HFFc6 (cell line): ENCODE measurements at places on chromosomes 1 and 21. TPM values are rescaled to one million over a fixed set of nuclear protein-coding genes. Genes with fewer than 3 reads are reported as not detected.
A peak's percentile ranks its signal among the peaks of the same experiment; 100 is the strongest.

PLEKHN1 gene
- total RNA-seq: 5.2 to 7.2 TPM (median 7.0 TPM) in 3 replicates

DYNLT5 gene
- 1.2 to 2.4 TPM (median 1.7 TPM) in 3 replicates for total RNA-seq

SLAMF8 gene
- 0.14 to 0.67 TPM (median 0.36 TPM) in 3 replicates for total RNA-seq

MIER1 gene
- total RNA-seq: 27.5 to 31.5 TPM (median 29.1 TPM) in 3 replicates

MAN1C1 gene
- total RNA-seq: not detected in 2 replicates

CRP gene
- total RNA-seq: not detected in 3 replicates

TEKT2 gene
- total RNA-seq: not detected in 3 replicates

KLHDC9 gene
- total RNA-seq: 1.7 to 2.7 TPM (median 1.9 TPM) in 3 replicates

GRCh38 chr1:14508613-14509012 is 89.9 kb upstream of the KAZN start:
- no peaks in the 10 kb centered on the region for H3K4me1 ChIP-seq
- H3K36me3 ChIP-seq: no peaks in the 10 kb centered on the region
- no peak overlapping the region for H3K4me3 ChIP-seq
- no peak overlapping the region for H3K27ac ChIP-seq
- no peaks in the 10 kb centered on the region; the same call in 1 of the 2 replicates for H3K27me3 ChIP-seq

- peak within 1 kb of the TSS; percentile 97 for H3K27ac ChIP-seq
- H3K36me3 ChIP-seq: peaks cover 35% of the 10 kb centered on the region
- DNase-seq: peak; percentile 87
- H3K4me3 ChIP-seq: peak within 1 kb of the TSS; percentile 94
These were observed at the start of gene TRNP1 for GRCh38 chr1:26993237-26994019. Gene TRNP1, plus strand, starts transcription at chr1:26993692. Its CDS starts 95 bp downstream, at chr1:26993787.

DNA sequence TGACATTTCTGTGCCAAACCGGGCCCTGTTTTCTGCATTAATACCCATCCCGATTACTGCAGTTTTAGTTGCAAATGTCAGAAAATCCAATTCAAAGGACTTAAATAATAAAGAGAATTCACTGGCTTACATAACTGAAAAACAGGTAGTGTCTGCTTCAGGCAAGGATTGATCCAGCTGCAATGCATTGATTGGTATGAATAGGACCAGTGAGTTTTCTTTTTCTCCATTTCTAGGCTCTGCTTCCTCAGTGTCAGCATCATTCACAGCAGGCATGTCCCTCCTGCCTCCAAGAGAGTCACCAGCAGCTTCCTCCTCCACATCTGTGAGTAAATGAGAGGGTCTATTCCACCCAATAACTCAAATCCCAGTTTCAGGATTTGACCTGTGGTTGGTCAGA is 33.7 kb upstream of the ACTL8 start:
- peaks cover 7% of the 10 kb centered on the region for H3K4me1 ChIP-seq
- no peak overlapping the region for H3K27ac ChIP-seq
- peaks cover 15% of the 10 kb centered on the region for H3K27me3 ChIP-seq
- H3K4me3 ChIP-seq: no peak overlapping the region
- no peak for DNase-seq

- H3K4me1 ChIP-seq: peaks cover 77% of the 10 kb centered on the region
- H3K4me3 ChIP-seq: no peak overlapping the region
- no peak for DNase-seq
- H3K27me3 ChIP-seq: peaks cover 1% of the 10 kb centered on the region; the same call in 1 of the 2 replicates
These were observed 27.7 kb downstream of the CAPZB start for GRCh38 chr1:19457607-19458006.

- peaks cover 63% of the 10 kb centered on the region for H3K27me3 ChIP-seq
- H3K27ac ChIP-seq: peak overlapping the region; percentile 49
- peaks cover 51% of the 10 kb centered on the region for H3K4me1 ChIP-seq
- peaks cover 12% of the 10 kb centered on the region for H3K36me3 ChIP-seq
- H3K4me3 ChIP-seq: peak overlapping the region; percentile 21; the same call in 1 of the 2 replicates
These were observed 171.7 kb downstream of the NEK7 start for GRCh38 chr1:198328458-198329032.

DNA sequence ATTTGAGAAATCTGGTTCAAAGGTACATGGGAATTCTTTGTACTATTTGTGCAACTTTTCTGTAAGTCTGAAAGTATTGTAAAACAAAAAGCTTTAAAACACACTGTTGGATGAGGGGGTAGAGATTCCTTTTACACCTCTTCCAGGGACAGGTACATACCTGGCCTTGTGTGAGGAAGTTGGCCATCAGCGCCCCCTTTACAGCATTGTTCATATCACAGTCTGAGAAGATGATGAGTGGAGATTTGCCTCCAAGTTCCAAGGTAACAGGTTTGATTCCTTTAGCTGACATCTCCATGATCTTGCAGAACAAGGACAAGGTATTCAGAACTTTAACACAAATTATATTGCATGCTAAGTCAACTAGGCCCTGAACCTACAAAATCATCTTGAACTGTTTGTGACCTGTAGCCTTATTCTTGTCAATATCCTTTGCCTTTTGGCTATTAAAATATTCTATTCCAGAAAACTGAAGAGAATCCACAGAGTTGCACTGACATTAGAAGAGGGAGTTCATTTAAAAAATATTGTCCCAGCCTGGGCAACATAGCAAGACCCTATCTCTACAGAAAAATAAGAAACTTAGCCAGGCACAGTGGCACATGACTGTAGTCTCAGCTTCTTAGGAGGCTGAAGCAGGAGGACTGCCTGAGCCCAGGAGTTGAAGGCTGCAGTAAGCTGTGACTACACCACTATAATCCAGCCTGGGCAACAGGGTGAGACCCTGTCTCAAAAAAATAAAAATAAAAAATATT is 18.9 kb downstream of the ALDH9A1 start:
- H3K36me3 ChIP-seq: peaks cover 65% of the 10 kb centered on the region
- no peak overlapping the region for H3K4me3 ChIP-seq
- H3K27me3 ChIP-seq: no peaks in the 10 kb centered on the region
- H3K4me1 ChIP-seq: peaks cover 38% of the 10 kb centered on the region
- no peak for DNase-seq

DNA sequence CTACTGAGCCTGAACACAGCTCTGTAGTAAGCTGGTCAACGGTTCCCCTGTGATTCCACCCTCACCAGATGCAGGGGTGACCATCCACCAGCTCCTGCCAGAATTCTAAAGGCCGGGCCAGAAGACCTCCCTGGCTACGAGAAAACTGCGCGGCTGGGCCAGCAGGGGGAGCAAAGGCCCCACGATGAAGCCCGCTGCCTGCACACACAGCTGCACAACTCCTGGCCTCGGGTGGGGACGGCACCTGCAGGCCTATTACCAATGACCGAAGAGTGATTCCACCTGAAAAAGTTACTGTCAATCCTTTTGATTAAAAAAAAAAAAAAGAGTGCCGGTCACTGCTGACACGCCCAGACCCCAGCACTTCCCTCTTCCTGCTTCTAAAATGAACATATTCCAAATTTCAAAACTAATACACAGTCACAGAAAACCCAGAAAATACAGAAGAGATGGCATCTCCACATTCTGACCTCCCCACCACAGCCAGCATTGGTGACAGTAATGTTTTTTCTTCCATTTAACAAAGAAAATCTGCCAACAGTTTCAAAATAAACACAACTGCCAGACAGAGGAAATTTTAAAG is 49.8 kb upstream of the RIPK4 start:
- peak; percentile 23 for DNase-seq
- H3K27ac ChIP-seq: peak overlapping the region; percentile 22; the same call in 1 of the 2 replicates
- H3K4me1 ChIP-seq: peaks cover 11% of the 10 kb centered on the region
- H3K36me3 ChIP-seq: peaks cover 6% of the 10 kb centered on the region
- no peak overlapping the region for H3K4me3 ChIP-seq
- H3K27me3 ChIP-seq: no peaks in the 10 kb centered on the region

DNA sequence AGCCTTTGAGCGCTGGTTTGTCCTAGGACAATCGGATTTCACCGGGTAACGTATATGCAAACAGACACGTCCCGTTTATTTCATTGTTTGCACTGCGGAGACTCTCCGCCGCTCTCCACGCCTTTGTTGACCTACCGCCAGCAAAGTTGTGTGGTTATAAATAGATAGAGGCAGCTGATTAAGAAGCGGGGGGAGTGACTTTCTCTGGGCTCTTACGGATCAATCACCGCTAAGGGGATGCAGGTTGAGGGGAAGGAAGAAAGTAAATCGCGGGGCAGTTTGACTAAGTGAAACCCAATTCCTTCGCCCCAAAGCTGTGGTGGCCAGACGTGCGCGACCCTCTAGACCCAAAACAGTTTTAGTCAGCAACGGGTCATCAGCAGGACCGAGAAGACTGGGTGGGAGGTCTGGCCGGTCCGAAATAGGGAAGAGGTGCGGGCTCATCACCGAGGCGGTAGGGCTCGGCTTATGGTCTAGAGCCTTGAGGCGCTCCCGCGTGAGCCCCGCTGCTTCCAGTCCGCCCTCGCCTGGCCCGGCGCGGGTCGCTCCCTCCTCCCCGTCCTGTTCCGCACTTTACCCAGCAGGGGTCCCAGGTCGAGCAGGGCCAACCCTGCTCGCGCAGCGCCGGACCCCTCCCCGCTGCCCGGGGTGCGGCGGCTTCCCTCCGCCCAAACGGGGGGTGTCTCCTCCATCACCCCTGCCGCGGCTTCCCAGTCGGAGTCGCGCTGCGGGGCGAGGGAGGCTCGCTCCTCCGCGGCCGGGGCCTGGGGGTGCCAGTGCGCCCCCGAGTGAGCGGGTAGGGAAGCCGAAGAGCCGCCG is 120.8 kb upstream of the RRP15 start:
- no peak overlapping the region for H3K27ac ChIP-seq
- peak overlapping the region; percentile 84 for H3K4me3 ChIP-seq
- peak; percentile 6 for DNase-seq
- H3K36me3 ChIP-seq: no peaks in the 10 kb centered on the region
